ENCODE measurements at places on chromosomes 3 and 15.

- no peak for DNase-seq
Measured at GRCh38 chr15:83656192-83656591, 2.3 kb downstream of the ADAMTSL3 start.

DNA sequence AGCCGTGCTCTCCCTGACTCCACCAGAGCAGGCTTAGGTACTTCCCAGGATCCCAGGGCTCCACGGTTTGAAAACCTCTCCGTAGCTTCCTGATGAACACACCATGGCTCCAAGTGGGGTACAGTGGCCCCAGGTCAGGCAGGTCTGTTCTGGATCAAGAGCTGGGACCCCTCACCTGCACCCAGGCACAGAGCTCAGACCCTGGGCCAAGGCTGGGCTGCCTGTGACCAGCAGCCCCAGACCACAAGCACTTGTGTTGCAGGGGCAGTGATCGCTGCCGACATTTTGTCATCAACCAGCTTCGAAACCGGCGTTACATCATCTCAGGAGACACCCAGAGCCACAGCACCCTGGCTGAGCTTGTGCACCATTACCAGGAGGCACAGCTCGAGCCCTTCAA is 5.3 kb downstream of the SH2D7 start:
- DNase-seq, result no peak

GRCh38 chr3:25683882-25684281 is 19.2 kb upstream of the TOP2B start:
- no peak for DNase-seq

GRCh38 chr15:39238443-39238842 is 342.4 kb upstream of the THBS1 start:
- no peak for DNase-seq

DNA sequence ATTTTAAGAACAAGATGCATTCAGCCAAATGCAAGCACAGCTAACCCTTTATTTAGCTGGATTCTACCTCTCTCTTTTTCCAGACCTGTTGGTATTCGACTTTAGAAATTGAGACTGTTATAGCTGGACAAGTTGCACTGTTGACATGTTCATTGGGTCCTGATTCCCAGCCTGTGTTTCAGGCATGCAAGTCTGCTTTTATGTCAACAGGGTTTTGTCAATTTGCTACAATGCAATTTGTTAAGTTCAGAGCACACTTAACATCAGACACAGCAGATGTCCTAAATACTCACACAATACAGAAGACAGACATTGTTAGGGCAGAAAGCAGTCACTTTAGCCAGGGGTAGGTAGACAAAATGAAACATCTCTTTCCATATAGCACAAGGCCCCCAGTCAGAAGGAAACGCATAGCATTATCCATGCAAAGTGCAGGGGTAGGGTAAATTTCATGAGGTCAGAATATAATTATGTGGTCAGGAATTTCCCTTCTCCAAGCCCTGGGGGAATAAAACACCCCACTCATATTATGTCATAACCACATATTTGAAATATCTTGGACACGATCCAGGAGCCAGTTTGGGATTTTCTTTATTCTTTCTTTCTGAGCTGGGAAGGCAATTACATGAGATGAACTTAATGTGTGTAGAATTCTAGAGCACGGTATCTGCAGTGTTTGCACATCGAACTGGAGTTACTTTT is 504.1 kb downstream of the NTRK3 start:
- DNase-seq, result no peak

DNA sequence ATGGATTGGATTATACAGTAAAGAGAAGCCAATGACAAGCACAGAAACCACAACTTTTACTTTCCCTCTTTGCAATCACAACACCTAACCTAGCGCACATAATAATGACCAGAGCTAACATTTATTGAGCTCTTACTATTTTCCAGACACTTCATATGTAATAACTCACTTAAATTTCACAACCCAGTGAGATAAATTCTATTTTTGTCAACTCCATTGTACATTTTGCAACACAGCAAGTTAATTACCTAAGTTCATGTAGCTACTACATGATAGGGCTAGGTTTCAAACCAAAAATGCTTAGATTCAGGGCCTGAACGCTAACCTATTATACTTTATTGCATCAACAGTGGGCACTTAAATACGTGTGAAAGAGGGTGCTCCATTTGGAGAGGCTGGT is 89.5 kb downstream of the GADL1 start:
- DNase-seq, result no peak

- DNase-seq, result no peak
Measured at GRCh38 chr15:70604666-70605315, 158.6 kb downstream of the UACA start.

DNA sequence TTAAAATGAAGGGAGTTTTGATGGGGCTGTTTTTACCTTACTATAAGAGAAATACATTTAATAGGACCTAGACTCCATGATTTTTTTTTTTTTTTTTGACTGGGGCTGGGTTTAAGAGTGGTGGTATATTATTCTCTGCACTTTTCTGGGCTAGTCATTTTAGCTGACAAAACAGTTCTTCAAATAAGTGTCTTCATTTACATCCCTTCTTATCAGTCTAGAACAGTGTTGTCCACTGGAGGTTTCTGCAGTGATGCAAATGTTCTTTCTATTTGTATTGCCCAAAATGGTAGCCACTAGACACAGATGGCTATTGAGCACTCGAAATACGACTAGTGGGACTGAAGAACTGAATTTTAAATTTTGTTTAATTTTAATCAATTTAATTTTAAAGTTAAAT is 37.2 kb downstream of the KLHL18 start:
- no peak for DNase-seq

DNA sequence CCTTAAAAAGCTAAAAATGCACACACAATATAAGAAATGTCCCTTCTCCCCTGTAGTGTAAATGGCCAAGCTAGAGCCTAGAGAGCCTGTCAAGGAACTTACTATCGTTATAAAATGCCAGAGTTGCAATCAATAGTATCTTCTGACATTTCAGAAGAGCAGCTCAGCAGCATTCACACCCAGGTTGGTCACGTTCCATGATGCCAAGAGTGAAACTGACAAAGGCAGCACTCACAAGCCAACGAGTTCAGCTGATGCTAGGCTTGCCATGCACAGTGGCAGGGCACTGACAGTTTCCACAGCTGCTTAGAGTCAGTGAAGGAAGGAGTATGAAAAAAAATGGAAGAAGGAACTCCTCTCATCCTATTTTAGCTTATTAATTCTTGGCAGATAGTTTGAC is 331.4 kb upstream of the CCDC54 start:
- DNase-seq, result no peak

Measured in effector memory CD4-positive, alpha-beta T cell (primary cell).